Suppressor macrophage treated with lipopolysaccharide for 1 hour (primary cell): ENCODE measurements at places on chromosomes 4 and X.

- peak; percentile 23 for DNase-seq
These were observed 6.8 kb upstream of the IQSEC2 start for GRCh38 chrX:53288189-53288588.

DNA sequence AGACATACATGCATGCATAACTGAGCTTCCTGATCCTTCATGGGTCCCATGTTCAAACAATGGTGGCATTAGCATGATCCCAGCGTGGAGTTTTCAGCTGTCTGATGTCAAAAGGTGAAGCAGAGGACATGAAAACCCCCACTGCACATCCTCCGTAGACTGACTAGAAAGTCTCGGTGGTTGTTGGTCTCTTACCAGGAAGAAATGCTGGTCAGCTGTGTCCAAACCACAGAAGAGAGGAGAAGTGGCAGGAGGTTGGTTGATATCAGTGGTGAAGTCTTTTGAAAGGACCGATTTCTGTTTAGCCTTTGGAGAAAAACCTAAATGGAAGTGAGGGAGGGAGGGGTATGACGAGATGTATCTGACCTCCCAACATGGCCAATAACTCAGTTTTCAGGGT lies 201.9 kb downstream of the SPATA18 start:
- no peak for DNase-seq

DNA sequence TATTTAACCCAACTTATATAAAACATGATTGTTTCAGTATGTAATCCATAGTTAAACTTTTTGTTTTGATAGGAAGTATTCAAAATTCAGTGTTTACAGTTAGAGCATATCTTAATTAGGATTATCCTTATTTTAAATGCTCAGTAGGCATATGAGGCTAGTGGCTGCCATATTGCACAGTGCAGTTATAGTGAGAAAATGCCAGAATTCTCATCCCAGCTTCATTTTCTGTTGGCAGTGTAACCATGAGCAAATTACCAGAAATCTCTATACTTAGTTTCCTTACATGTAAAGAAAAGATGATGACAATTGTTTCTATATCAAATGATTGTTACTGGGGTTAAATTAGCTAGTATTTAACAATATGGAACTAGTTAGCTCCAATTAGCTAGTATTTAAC lies 265.8 kb downstream of the ARAP2 start:
- no peak for DNase-seq

DNA sequence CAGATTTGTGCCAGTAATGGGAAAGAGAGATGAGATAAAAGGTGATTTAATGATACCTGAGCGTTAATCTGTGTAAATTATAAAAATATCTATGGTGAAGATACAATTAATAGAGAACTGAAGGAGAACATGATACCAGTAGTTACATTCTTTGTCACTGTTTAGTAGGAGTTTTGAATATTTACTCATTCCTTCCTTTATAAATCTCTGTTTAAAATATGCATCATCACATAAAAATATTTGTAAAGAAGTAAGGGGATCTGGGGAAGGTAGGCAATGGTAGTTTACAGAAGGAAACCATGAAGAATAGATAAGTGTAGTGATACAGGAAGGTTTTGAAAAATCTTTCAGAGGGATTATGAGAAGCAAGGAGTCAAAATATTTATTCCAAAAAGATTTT lies 190.6 kb upstream of the PCDH18 start:
- no peak for DNase-seq

GRCh38 chr4:145102619-145103018 lies 4.5 kb downstream of the ABCE1 start:
- no peak for DNase-seq

- peak; percentile 63 for DNase-seq
These were observed 154.1 kb upstream of the CPEB2 start for GRCh38 chr4:14848229-14848628.

- DNase-seq, result no peak
These were observed 311.2 kb downstream of the DHX15 start for GRCh38 chr4:24273136-24273535.

DNA sequence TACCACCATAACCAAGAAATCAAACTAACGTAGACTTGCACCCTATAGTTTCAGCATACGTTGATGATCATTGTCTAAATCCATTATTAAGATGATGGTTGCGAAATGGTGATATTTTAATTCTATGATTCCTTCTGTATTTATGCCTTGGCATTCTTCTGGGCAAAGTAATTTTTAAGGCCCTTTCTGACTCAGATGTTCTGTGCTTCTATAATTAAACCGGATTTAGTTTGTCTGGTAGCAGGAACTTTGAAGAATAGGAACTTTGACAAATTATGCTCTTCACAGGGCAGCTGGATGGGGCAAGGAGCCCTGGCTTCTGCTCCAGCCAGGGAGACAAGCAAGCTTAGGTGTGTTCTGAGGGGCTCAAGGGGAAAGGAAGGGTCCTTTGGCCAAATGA lies 23.8 kb upstream of the PLAC1 start:
- DNase-seq, result no peak

- DNase-seq, result peak; percentile 37
These were observed 184.2 kb downstream of the GASK1B start for GRCh38 chr4:157988641-157989040.

- DNase-seq, result peak; percentile 56
These were observed 70.9 kb upstream of the CBR4 start for GRCh38 chr4:169080981-169081380.

DNA sequence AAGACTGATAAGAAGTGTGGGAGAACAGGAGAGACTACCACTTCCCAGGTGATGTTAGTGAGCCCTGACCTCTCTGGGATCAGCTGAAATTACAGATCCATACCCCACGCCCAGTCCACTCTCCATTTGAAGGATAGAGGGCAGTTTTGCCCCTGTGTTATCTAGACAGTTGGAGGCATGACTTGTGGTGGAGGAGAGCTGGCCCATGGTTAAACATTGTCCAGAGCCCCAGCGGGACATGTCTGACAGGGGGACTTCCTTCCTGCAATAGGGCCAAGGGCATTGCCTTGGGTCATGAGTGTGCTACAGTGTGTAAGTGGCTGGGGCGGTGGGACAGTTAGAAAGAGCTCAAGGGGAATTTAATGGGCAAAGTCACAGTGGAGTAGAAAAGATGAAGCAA lies 181.1 kb downstream of the MID1IP1 start:
- no peak for DNase-seq

DNA sequence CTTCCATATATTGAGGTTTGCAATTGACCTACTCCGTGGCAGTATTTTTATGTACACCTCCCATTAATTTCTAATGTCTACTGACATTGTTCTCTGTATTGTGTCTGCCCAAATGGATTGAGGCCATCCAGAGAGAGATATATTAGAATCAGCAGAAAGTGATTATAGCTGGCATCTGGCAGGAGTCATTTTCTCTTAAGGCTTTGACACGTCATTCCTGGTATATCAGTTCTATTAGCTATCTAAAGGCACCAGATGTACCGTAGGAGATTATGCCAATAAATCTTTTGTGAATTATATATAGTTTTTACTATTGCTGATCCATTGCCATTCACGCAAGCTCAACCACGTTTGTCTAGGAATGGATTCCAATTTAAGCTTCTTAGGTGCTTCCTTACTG lies 1026.4 kb upstream of the IGFBP7 start:
- no peak for DNase-seq
